ENCODE measurements at places on chromosomes 7 and 10.
A peak's percentile ranks its signal among the peaks of the same experiment; 100 is the strongest.

- DNase-seq = no peak
Measured at GRCh38 chr7:5595545-5596045, 172.0 kb upstream of the TNRC18 start.

DNA sequence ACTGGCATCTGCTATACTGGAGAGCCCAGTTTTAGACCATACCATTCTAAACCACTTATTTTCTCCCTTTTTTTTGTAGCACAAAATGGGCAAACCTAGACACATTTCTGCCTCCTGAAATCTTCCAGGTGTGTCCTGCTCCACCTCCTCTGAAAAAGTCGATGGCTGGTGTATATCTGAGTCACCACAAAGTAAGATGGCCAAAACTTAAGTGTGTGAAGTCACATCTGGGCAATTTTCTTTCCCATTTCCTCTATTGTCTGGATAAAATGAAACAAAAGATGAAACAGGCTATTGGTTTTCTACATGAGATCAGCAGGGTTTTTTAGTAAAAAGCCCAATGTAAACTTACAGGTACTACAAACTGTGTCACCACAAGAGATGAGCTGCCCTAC lies 65.5 kb downstream of the OSBPL3 start:
- no peak for DNase-seq

GRCh38 chr10:60942134-60942787 lies 1.7 kb downstream of the RHOBTB1 start:
- DNase-seq = no peak

- DNase-seq = no peak
Measured at GRCh38 chr7:106552645-106553445, 108.1 kb downstream of the CCDC71L start.

DNA sequence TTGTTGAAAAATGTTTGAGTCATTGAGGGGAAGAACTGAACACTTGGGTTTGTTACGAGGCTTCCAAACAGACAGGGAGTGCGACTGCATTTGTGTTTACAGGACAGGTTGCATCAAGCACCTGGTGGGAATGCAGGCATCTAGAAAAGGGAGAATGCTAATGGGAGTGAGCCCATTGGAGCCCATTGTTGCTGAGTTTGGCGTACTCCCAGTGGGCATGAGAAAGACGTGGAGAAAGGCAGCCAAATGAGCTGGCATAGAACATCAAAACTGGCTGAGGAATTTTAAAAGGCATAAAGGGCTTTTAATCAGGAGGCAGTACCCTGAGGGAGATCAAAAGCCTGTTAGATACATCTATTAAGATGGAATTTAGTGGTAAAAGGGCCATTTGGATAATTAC lies 171.6 kb upstream of the NPSR1 start:
- no peak for DNase-seq

DNA sequence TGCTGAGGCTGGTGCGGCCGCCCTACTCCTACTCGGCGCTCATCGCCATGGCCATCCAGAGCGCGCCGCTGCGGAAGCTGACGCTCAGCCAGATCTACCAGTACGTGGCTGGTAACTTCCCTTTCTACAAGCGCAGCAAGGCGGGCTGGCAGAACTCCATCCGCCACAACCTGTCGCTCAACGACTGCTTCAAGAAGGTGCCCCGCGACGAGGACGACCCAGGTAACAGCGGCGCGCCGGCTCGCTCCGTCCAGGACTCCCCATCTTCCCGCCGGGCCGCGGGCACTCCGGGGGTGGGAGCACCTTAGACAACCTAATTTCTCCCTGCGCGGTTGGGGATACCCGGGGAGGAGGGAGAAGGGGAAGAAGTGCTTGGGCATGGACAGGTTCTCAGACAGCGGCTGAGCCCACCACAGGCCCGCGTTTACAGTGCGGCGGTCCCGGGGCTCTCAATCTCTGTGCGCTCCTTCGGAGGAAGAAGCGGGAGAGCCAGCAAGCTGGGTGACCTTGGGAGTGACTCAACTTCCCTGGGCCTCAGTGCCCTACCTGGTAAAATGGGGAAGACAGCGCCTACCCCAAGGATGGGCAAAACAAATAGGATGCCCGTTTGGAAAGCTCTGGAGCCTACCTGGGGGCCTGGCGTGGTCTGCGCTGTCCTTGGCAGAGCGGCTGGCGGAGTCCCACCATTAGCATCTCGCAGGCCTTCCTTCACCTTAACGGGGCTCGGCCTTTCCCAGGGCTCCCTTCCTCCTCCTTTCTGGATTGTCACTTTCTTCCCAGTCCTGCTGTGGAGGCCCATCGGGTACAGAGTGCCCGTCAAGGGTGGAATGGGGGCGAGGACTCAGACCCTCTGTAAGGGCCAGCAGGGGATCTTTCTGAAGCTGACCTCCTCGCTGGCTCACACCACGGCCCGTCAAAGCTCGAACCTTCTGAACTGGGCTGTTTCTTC lies 852 bp downstream of the FOXI2 start:
- DNase-seq = no peak

- DNase-seq = no peak
Measured at GRCh38 chr7:45721686-45722598, 147.8 kb downstream of the ADCY1 start.

GRCh38 chr10:9824631-9825071 lies 1193.0 kb upstream of the CELF2 start:
- no peak for DNase-seq

DNA sequence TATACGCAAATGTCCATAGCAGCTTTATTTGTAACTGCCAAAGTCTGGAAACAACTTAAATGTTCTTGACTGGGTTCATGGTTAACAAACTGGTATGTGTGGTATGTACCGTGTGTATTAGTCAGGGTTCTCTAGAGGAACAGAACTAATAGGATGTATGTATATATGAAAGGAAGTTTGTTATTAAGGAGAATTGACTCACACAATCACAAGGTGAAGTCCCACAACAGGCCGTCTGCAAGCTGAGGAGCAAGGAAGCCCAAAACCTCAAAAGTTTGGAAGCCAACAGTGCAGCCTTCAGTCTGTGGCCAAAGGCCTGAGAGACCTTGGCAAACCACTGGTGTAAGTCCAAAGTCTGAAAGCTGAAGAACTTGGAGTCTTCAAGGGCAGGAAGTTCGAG lies 66.8 kb downstream of the TMEM168 start:
- DNase-seq = no peak

DNA sequence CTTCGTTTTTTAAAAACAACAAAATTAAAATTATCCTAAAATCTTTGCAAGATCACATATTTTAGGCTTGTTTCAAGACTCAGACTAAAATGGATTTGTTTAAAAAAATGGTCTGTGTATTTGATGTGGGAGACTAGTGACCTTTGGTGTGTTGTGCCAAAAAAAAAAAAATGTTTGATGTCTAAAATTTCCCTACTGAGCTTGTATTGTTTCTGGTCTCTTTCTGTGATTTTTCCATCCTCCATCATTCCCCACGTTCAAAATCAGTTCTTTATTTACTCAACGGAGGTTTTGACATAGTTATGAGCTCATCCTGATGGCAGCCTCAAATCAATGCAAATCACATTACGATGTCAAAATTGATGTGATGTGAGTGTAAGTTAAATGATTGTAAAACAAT lies 326.2 kb downstream of the RNLS start:
- DNase-seq = no peak

GRCh38 chr10:24440817-24441797 lies 232.2 kb downstream of the KIAA1217 start:
- no peak for DNase-seq

GRCh38 chr7:20744954-20745446 lies 41.7 kb downstream of the SP8 start:
- no peak for DNase-seq

GRCh38 chr7:148535217-148535616 lies 55.3 kb upstream of the C7orf33 start:
- peak; percentile 3 for DNase-seq

DNA sequence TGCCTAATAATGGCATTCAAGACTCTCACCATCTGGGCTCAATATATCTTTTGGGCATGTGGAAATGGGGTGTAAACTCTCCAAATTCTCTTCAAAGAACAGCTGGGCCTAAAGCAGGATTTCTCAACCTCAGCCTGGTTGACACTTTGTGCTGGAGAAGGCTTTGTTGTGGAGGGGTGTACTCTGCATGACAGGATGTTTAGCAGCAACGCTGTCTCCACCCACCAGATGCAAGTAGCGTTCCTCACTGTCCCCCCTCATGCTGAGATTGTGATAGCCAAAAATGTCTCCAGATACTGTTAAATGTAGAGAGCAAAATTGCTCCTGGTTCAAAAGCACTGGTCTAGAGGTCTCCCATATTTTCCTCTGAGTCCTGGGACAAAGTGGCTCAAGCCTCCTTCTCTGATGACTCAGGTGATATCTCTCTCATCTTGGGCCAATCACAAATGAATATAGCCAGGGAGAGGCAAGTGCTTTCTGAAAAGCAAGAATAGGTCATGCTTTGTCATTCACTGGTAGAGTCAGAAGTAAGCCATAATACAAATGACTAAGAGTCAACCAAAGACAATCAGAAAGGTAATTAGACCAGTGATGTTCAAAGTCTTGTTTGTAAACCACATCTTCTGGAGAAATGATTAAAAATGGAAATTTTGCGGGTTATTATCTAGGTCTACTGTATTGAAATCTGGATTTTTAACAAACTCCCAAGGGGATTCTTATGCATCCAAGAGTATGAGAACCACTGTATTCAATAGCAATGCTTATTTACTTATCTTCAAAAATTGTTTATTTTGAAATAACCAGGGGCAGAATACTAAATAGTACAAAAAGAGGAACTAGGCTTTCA lies 330.8 kb downstream of the PTEN start:
- DNase-seq = no peak

DNA sequence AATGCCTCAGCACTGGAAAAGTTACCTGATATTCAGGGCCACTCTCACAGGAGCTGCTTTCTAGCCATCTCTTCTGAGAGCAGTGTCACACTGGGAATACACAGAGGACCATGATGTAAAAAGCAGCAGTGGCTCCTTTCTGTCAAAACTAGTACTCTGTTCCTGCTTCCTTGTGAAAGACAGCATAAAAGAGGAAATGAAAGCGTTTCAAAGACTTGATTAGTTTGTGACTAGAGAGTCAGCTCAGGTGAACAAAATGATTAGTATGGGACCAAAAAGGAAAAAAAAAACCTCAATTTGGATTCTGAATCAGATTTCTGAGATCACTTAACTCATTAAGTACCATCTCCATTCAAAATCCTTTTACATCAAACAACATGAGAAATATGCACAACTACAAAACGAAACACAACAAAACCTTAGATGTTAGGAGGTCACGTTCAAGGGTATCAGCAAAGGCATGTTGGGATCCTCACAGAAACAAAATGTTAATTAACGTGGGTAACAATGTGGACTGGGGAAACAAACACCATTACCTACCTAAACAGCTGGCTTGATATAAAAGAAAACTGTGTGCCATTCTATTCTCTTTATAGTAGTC lies 103.7 kb downstream of the MACC1 start:
- no peak for DNase-seq

- no peak for DNase-seq
Measured at GRCh38 chr7:20164425-20165145, 52.6 kb downstream of the MACC1 start.

GRCh38 chr7:36272567-36273269 lies 116.9 kb upstream of the ANLN start:
- no peak for DNase-seq

GRCh38 chr10:132752378-132752777 lies 33.6 kb downstream of the NKX6-2 start:
- no peak for DNase-seq

DNA sequence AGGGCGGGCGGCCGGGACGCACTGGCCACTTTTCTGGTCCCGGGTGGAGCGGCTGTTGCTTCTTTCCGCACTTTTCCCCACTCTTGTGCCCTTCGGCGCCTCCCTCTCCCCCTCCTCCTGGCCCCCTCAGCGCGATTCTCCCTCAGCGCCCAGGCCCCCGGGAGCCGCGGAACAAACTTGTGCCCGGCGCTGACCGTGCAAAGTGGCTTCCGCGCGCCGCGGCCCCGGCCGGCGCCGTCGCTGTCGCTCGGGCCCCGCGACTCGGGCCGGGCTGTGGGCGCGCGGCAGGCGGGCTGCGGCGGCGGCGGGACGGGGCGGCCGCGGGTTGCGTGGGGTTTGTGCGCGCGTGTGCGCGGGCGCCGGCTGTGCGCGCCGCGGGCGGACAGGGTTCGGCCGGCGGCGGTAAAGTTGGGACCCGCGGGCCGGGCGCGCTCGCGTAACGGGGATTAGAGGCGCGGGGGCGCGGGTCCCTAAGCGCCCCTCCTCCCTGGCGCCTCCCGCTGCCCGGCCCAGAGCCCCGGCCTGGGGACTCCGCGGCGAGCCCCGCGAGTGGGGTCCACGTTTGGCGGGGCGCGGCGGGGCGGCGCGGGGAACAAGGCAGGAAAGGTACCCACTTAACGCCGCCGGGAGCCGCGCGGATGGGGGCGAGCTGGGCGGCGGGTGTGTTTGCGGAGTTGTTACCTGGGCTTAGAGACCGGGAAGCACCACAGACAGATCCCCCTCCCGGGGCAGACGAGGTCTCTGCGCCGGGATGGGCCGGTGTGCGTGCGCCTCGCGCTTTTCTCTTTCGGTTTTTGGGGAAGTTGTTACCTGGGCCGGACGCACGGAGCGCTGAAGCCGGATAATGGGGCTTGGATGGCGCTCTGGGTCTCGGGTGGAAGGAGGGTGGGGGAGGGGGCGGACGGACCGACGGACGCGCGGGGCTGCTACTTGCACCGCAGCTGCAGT lies 860 bp downstream of the ZEB1 start:
- DNase-seq = no peak

DNA sequence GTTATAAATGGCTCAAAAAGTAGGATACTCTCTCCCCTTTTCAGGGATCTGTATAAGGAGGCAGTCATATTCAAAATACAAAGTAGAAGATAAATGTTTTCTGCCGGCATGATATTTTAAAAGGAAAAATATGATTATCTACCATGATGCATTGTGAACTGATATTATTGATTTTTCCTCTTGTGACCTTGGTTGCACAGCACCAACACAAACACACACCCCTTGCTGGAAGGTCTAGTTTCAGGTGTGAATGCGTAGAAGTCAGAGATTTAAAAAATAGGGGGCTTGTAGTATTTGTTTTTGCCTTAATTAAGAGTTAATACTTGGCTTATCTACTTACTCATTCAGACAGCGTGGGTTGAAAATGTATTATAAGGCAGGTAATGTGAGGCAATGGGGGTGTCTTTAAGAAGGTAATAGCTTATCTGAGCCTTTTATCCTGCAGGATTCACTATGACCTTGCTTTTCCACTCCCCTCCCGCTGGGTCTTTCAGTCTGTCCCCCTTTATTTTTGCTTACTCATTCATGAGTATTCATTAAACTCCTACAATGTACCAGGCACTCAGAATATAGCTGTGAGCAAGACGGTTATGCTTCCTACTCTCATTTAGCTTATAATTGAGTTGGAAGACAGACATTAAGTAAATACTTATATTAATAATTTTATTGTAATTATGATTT lies 390.6 kb downstream of the SDK1 start:
- no peak for DNase-seq

- DNase-seq = no peak
Measured at GRCh38 chr7:42580061-42580460, 331.8 kb downstream of the C7orf25 start.

GRCh38 chr7:141151746-141152145 lies 77.9 kb downstream of the TMEM178B start:
- DNase-seq = no peak

DNA sequence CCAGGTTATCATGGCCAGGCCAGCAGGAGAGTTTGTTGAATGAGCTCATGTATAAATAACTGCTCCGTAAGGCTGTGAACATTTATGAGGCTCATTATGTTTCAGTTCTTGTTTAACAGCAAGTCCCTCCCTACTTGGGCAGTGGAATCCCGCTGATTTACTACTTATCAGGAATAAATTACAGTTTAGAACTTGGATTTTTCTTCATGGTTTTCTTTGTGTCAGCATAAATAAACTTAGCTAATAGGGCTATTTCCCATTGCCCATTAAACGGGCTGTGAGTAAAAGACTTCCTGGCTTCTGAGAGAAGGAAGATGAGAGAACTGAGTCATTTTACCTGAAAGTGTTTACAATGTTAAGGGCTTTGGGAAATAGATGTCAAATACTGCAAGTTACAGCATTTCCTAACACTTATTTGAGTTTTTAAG lies 701.6 kb upstream of the ANKRD30A start:
- no peak for DNase-seq
